ENCODE measurements at places on chromosomes 13 and 19.
A peak's percentile ranks its signal among the peaks of the same experiment; 100 is the strongest.

- DNase-seq = peak; percentile 93
Observed at GRCh38 chr19:18428787-18429674, 8.9 kb downstream of the ISYNA1 start.

DNA sequence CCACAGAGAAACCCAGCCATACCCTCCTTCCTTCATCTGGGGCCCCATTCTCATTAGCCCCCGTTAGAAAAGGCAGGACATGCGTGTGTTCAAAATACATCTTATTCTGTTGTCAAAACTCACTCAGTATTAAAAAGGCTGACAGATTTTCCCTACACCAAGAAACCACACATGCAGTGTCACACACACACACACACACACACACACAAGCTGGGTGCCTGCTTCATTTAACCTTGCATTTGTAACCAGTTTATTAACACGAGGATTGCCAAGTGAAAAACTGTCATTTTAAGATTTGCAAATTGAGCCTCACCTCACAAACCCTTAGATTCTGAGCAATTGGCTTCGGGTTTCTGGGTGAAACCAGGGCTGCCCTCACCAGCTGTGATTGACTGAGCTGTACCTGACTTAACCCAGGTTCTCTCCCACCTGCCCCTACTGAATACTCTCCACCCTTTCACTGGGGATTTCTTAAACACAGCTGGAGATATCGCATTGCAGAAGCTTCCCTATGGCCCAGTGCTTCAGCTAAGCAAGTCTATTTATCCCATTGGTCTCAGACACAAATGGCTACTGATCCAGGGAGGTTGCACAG is 172.7 kb upstream of the ZNF507 start:
- DNase-seq = no peak

DNA sequence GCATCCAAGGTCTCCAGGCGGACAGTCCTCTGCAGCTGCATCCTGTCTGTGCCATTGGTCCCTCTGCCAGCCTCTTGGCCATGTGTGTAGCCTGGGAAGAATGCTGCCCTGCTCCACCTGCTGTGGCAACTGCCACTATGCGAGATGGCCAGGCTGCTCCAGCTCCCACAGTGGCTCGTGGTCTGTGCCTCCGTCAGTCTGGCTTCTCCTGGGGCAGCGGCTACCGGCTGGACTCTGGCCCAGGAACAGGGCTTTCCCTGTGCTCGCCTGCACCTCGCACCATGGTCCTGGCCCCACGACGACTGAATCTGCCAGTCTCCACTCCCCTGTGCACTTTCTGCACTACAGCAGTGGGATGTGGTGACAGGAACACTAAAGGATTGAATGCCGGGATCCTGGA is 26.7 kb upstream of the FFAR2 start:
- no peak for DNase-seq

GRCh38 chr13:50829896-50830295 is 13.6 kb downstream of the DLEU7 start:
- DNase-seq = no peak

DNA sequence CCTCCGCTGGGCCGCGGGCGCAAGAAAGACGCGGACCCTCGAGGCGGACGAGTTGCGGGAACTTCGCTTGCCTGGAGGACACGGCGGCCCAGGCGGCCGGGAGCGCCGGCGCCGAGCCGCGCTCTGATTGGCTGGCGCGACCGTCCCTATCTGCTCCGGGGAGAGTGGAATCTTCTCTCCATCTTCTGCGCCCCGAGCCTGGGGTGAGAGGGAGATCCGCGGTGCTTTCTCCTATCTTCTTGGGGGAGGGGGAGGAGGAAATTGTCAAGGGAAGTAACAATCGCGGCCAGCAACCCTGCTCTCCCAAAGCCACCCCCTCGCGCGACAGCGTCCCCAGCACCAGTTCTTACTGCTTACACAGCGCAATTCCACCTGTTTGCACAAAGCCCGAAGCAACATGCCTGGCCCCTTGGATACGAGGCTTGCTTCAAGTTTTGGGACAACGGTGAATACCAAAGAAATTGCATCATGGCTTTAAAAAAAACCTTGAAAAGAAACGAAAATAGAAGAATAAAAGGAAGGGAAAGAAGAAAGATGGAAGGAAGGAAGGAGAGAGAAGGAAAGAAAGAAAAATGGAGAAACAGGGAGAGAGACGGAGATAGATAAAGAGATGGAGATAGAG is 4.8 kb downstream of the SOX21 start:
- no peak for DNase-seq

GRCh38 chr19:7947939-7948338 is 4.5 kb upstream of the TIMM44 start:
- DNase-seq = no peak

DNA sequence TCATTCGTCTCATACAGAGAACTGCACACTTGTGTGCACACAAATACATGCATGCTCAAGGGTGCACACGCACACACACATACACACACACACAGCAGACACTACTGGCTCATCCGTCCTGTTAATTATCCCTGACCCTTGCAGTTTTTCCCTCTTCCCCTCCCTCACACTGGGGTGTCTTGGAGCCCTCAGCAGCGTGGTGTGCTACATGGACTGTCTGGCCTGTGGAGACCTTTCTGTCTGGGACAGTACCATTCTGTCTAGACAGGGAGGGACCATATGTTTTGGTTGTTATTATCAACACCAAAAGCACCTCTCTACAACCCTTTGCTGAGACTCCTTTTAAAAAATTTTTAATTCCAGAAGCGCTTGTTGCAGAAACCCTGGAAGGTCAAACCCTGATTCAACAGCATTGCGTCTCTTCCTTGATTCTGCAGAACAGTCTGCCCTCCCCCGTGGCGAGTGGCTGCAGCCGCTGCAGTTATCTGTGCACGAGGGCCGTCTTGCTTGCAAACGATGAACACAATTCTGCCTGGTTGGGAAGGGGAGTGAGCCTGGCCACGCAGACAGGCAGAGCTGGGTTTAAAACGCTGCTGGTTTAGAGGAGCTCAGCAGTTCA is 374.0 kb downstream of the IRS2 start:
- no peak for DNase-seq

DNA sequence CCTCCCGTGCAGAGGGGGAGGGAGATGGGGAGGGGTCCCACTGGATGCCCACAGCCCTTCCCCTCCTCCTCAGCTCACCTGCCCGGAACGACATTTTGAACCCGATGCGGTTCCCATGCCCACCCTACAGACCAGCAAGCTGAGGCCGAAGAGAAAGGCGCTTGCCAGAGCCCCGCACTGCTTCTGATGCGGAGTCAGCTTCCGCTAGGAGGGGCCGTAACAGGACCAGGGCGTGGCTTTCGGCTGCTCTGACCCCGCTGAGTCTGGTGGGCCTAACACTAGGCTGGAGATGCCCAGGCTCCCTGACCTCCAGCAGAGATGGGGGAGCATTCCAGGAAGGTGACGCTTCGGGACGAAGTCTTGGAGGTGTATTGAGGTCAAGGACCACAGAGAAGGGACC is 6.7 kb downstream of the ONECUT3 start:
- no peak for DNase-seq

GRCh38 chr19:46082728-46083050 is 41.8 kb downstream of the IGFL3 start:
- DNase-seq = no peak

- peak; percentile 95 for DNase-seq
Observed at GRCh38 chr19:1076951-1077350, 10.0 kb downstream of the ARHGAP45 start.

DNA sequence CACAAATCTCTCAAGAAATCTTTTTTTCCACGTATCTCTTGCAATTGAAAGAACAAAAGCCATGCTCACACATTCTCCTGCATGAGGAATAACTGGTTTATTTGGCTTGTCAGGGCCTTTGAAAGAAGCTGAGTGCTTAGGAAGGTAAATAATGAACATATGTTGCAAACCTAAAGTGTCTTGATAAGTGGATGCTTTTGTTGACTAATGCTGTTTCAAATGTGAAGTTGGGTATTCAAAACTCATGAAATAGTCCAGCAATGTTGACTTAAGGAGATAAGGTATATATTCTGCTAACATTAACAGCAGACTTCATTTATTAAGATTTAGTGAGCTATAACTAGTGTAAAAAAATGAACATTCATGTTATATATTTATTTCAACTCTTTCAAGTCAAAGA is 1792.7 kb upstream of the MIR17HG start:
- no peak for DNase-seq

DNA sequence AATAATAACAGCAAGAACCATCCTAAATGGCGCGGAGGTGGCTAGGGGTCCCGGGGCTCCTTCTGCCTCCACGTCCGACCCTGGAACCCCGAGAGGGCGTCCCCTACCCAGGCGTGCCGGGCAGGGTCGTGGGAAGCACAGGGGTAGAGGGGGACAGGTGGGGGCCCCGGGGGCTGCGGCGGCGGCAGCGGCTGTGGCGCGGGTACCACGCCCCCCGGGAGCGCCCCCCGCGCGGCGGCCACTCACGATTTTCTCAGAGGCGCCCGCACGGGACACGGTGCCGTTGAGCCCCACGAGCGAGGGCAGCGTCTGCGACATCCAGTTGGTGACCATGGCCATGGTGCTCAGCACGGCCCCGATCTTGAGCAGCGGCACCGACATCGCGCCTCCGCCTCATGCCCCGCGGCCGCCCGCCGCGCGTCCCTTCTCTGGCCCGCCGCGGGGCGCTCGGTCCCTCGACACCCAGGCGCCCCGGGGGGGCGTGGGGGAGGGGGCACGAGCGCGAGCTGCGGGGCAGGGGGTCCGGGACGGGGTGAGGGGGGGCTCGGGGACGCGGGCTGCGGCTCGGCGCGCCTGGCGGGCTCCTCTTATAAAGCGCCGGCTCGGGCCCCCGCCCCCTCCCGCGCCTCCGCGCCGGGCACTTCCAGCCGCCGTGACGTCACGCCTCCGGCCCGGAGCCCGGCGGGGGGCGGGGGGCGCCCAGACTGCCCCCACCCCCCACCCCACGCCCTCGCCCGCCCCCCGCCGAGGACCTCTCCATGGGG is 22.9 kb downstream of the OLFM2 start:
- DNase-seq = no peak

DNA sequence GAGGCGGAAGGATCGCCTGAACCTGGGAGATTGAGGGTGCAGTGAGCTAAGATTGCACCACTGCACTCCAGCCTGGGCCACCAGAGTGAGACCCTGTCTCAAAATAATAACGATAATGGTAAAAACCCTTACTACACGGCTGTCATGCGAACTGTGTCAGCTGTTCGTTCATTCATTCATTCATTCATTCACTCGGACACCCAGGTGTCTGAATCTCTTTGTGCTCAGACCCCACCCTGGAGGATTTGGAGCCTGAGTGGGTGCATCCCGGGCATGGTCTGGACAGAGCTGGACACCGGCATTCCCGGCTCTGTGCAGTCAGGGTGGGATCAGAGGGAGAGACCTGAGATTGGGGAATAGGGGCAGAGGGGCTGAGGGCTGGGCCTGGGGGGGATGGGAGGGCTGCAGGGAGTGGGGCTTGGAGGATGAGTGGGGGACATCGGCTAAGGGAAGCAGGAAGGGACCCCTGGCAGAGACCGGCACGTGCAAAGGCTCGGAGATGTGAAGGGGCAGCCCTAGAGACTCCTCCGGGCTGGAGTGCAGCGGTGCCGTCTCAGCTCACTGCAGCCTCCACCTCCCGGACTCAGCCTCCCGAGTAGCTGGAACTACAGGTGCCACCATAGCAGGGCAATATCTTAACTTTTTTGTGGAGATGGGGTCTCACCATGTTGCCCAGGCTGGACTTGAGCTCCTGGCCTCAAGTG is 31.6 kb upstream of the TCF3 start:
- DNase-seq = no peak

DNA sequence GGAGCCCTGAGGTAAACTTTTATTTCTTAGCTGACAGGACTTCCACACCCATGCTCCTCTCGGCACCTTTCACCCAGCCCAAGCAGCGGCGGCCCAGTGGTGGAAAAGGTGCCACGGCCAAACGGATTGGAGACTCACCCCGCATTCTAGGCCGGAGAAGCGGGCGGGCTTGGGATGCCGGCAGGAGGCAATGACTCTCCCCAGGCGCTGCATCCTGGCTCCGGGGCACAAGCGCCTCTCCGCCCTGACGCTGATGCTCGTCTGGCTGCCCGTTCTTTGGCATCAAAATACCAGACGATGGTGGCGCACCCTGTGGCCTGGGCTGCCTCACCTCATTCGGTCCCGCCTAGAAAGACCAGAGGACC is 6.7 kb upstream of the ZNF606 start:
- DNase-seq = no peak

DNA sequence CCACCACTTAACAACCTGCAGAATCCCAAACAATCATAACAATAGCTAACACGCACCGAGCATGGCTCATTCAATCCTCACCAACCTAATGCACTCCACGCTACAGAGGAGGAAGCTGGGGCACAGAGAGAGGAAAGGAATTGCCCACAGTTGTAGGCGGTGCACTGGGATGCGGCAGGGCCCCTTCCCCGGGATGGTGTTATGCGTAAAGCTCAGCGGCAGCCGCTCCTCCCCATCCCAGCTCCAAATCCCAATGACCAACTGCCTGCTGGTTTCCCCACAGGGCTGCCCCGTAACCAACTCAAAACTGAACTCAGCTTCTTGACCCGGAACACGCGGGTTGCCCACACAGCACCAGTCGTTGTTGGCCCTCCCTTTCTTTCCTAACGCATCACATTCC is 42.2 kb downstream of the SERP2 start:
- no peak for DNase-seq

DNA sequence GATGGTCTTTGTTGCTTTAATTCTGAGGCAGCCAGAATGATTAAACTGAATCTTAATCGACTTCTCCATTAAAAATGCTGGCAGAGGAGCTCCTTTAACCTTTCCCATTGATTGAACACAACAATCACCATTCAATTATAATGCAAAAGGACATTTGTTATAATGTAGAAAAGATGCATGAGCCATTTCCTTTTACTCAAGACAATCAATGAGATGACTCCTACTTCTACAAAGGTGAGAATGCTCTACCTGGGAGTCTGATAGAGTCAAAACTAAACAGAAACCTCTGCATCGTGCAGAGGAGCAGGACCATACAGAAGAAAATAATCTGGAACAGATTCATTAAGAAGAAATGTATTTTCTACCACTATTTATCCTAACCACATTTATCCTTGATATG is 253.6 kb upstream of the DACH1 start:
- no peak for DNase-seq

GRCh38 chr13:106616729-106617128 is 48.8 kb upstream of the ARGLU1 start:
- DNase-seq = no peak

DNA sequence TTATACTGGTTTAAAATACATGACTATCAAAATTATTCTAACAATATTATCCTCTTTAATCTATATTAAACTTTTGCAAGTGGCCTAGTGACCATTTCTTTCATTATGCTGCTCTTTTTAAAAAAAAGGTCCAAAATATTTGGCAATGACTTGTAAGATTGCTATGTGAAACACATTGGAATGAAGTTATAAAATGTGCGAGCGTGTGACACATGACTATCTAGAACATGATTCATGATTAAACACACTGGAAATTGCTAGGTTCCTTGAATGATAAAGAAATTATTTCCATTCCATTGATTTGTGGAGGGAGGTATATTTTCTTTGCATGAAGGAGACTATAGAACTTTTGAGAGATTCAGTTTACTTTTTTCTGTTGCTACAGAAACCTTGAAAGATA is 739.1 kb downstream of the DIAPH3 start:
- DNase-seq = no peak

GRCh38 chr13:112170823-112171569 is 104.0 kb downstream of the SOX1 start:
- no peak for DNase-seq
